ENCODE measurements at places on chromosomes 5 and 9. TPM values are rescaled to one million over a fixed set of nuclear protein-coding genes. Genes with fewer than 3 reads are reported as not detected.

Gene PPP2R2B
- 8.8 TPM for total RNA-seq

Gene MAP1B
- 82.3 TPM for total RNA-seq

Gene TUSC1
- total RNA-seq, result 4.4 TPM

Gene DNAI1
- total RNA-seq, result 2.2 TPM

Gene PCDHGA11
- 0.39 TPM for total RNA-seq

Gene SHISAL2B
- not detected for total RNA-seq

Gene PCSK1
- not detected for total RNA-seq

Gene NUP188
- 69.9 TPM for total RNA-seq

Gene SPINK1
- 3.0 TPM for total RNA-seq

Gene SLC36A3
- not detected for total RNA-seq

Gene PCDHGA5
- 0.67 TPM for total RNA-seq

Gene FAM193B
- total RNA-seq, result 58.5 TPM

Gene PAPPA
- total RNA-seq, result 1.2 TPM

Gene MTRR
- total RNA-seq, result 57.8 TPM

Gene RAD23B
- total RNA-seq, result 114 TPM

Gene LAMC3
- 16.4 TPM for total RNA-seq

Gene LIFR
- total RNA-seq, result 91.3 TPM

Gene ZNF300
- total RNA-seq, result 0.05 TPM

Gene C5orf58
- total RNA-seq, result 0.15 TPM

Gene PCDHAC2
- total RNA-seq, result 8.8 TPM

Gene NADK2
- total RNA-seq, result 22.5 TPM

Gene BASP1
- 217 TPM for total RNA-seq

Gene SH3TC2
- total RNA-seq, result 0.33 TPM

Gene PRDM9
- total RNA-seq, result not detected

Gene THBS4
- 0.31 TPM for total RNA-seq

Gene OR1N1
- not detected for total RNA-seq

Gene RMRP
- 29,896 TPM for total RNA-seq

Measured in Panc1 (cell line).